ENCODE measurements at places on chromosomes 11 and 22.

DNA sequence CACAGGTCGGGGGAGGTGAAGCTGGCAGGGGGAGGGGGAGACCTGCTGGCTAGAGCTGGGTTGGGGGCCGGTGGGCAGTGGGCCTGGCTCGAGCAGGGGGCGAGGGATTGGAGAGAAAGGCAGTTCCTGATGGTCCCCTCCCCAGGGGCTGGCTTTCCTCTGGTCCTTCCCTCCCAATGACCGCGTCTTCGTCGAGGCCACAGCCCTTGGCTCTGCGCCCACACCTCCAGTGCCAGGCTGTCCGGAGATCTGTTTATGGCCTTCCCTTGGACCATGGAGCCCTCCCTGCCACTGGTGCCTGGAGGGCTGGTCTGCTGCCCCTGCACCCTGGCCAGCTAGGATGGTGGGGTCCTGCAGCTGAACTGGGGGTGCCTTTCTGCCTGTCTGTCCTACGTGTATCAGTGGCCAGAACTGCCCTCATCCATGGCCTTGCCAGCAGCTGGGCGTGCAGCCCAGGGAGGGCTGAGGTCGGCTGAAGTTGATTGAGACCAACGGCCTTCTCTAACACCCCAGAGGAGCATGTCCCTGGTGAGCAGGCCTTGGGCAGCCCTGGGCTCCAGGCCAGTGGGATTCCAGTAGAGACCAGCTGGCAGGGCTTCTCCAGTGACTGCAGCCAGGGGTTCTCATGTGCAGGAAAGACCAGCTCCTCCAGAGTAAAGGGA lies 12.3 kb downstream of the TANGO2 start:
- H3K27ac ChIP-seq = no peak overlapping the region
- H3K4me1 ChIP-seq = peaks cover 3% of the 10 kb centered on the region
- DNase-seq = no peak
- H3K36me3 ChIP-seq = peaks cover 25% of the 10 kb centered on the region
- no peak overlapping the region for H3K4me3 ChIP-seq

DNA sequence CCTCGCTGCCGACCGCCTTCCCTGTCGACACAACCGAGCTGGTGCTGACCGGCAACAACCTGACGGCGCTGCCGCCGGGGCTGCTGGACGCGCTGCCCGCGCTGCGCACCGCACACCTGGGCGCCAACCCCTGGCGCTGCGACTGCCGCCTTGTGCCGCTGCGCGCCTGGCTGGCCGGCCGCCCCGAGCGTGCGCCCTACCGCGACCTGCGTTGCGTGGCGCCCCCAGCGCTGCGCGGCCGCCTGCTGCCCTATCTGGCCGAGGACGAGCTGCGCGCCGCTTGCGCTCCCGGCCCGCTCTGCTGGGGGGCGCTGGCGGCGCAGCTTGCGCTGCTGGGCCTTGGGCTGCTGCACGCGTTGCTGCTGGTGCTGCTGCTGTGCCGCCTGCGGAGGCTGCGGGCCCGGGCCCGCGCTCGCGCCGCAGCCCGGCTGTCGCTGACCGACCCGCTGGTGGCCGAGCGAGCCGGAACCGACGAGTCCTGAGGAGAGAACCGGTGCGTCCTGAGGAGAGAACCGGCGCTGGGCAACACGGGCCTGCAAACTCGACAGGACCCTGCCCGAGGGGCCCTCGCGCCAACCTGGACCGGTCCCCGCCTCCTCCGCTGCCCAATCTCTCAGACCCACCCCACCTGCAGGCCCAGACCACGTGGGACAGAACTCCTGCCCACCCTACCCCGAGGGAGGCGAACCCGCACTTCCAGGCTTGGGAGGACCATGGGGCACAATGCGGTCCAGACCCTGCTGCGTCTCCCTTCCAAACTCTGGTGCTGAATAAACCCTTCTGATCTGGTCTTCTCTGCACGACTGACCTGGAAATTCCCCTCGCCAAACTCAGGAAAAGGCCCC lies 866 bp downstream of the GP1BB start:
- H3K36me3 ChIP-seq = peaks cover 16% of the 10 kb centered on the region
- H3K27me3 ChIP-seq = peaks cover 22% of the 10 kb centered on the region
- no peak overlapping the region for H3K27ac ChIP-seq

- H3K36me3 ChIP-seq = no peaks in the 10 kb centered on the region
- no peaks in the 10 kb centered on the region for H3K27me3 ChIP-seq
- DNase-seq = no peak
Observed at GRCh38 chr11:96706761-96707160, 316.9 kb downstream of the JRKL start.

GRCh38 chr11:67022961-67023956 lies at the start of gene SYT12:
Gene SYT12, plus strand, starts transcription at chr11:67023134. Its CDS starts 7,011 bp downstream, at chr11:67030145.
- peaks cover 13% of the 10 kb centered on the region for H3K27me3 ChIP-seq
- peak within 1 kb of the TSS; percentile 31 for H3K4me3 ChIP-seq
- H3K36me3 ChIP-seq = no peaks in the 10 kb centered on the region

- DNase-seq = no peak
- no peak overlapping the region for H3K4me3 ChIP-seq
- H3K4me1 ChIP-seq = peaks cover 7% of the 10 kb centered on the region
- peaks cover 2% of the 10 kb centered on the region for H3K36me3 ChIP-seq
- no peaks in the 10 kb centered on the region for H3K27me3 ChIP-seq
Observed at GRCh38 chr11:121626980-121627379, 174.2 kb upstream of the SORL1-AS1 start.

- H3K4me3 ChIP-seq = peak overlapping the region; percentile 7
- no peaks in the 10 kb centered on the region for H3K36me3 ChIP-seq
- peak overlapping the region; percentile 88 for H3K27ac ChIP-seq
Observed at GRCh38 chr11:1772270-1773130, 8.8 kb upstream of the CTSD start.

DNA sequence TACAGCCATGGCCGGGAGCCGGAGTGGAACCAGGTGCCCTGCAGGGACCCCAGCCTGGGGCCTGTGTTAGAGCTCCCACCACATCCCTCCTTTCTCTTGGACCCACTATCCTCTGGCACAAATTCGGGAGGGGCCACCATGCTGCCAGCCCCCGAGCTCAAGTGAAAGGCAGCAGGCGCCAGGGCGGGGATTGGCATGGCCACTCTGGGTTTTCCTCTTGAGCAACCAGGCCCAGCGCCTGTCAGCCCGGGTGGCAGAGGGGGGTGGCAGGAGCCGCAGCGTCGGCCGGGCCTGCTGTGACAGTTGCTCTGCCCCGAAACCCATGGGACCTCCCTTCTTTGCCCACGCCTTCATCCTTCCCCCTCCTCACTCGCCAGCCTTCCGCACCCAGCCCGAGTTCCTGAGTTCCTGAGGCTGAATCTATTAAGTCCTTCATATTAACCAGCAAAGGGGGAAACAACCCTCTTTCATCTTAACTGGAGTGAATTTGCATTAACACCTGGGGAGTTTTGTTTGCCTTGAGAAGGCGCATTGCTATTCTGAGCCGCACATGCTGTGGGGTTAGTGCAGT lies 16.8 kb upstream of the CABP7 start:
- peaks cover under 1% of the 10 kb centered on the region for H3K36me3 ChIP-seq
- no peak for DNase-seq
- peaks cover 14% of the 10 kb centered on the region for H3K4me1 ChIP-seq
- no peak overlapping the region for H3K4me3 ChIP-seq
- peaks cover 11% of the 10 kb centered on the region for H3K27me3 ChIP-seq

DNA sequence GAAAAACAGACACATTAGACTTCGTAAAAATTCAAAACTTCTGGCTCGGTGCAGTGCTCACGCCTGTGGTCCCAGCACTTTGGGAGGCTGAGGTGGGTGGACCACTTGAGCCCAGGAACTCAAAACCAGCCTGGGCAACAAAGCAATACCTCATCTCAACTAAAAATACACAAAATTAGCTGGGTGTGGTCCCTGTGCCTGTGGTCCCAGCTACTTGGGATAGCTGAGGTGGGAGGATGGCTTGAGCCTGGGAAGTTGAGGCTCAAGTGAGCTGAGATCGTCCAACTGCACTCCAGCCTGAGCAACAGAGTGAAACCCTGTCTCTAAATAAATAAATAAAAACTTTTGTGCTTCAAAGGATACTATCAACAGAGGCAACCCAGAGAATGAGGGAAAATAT lies 23.7 kb downstream of the YPEL1 start:
- H3K36me3 ChIP-seq = peaks cover 2% of the 10 kb centered on the region
- no peak overlapping the region for H3K4me3 ChIP-seq
- no peaks in the 10 kb centered on the region for H3K27me3 ChIP-seq
- no peak overlapping the region for H3K27ac ChIP-seq
- no peak for DNase-seq

DNA sequence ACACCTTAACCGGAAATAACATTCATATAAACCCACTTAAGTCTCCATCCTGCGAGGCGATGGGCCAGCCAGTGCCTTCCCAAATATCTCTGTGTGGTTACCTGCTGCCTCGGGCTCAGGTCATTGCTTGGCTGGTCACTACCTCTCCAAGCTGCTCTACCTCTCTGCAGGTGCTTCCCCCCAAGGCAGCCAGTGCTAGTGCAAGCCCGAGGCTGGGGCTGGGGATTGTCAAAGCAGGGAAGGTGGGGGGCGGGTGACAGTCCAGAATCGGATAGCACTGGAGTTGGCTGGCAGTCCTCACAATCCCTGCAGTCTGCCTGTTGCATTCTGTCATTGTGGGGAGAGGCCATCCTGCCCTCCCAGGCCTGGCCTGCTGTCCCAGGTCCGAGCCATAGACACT lies 11.1 kb downstream of the MCHR1 start:
- H3K27ac ChIP-seq = no peak overlapping the region
- no peak for DNase-seq
- H3K36me3 ChIP-seq = no peaks in the 10 kb centered on the region
- H3K4me3 ChIP-seq = no peak overlapping the region

GRCh38 chr11:47443028-47443700 lies 5.8 kb downstream of the RAPSN start:
- DNase-seq = no peak
- no peak overlapping the region for H3K27ac ChIP-seq
- H3K4me3 ChIP-seq = no peak overlapping the region
- no peaks in the 10 kb centered on the region for H3K4me1 ChIP-seq
- no peaks in the 10 kb centered on the region for H3K27me3 ChIP-seq
- H3K36me3 ChIP-seq = no peaks in the 10 kb centered on the region

DNA sequence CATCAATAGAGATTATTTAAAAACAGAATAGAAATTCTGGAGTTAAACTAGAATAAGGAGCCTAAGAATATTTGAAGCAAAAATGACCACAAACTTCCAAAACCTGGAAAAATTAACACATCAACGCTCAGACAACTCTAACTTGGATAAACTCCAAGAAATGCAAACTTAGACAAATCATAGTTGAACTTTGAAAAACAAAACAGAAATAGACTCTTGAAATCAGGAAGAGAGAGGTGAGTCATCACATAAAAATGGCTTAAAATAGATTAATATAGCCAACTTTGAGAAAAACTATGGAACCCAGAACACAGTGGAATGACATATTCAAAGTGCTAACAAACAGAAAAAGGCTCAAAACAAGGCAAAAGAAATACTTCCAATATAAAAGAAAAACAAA lies 974.2 kb downstream of the JRKL start:
- no peak overlapping the region for H3K27ac ChIP-seq
- DNase-seq = no peak
- no peak overlapping the region for H3K4me3 ChIP-seq
- no peaks in the 10 kb centered on the region for H3K4me1 ChIP-seq
- H3K36me3 ChIP-seq = no peaks in the 10 kb centered on the region
- no peaks in the 10 kb centered on the region for H3K27me3 ChIP-seq

- H3K4me1 ChIP-seq = peaks cover 13% of the 10 kb centered on the region
- H3K4me3 ChIP-seq = no peak overlapping the region
- H3K36me3 ChIP-seq = no peaks in the 10 kb centered on the region
- no peak overlapping the region for H3K27ac ChIP-seq
- DNase-seq = no peak
Observed at GRCh38 chr11:1073851-1074243, 827 bp upstream of the MUC2 start.

- H3K27me3 ChIP-seq = no peaks in the 10 kb centered on the region
- peak overlapping the region; percentile 52 for H3K27ac ChIP-seq
- no peak overlapping the region for H3K4me3 ChIP-seq
Observed at GRCh38 chr11:111922803-111923202, 4.1 kb downstream of the C11orf52 start.

DNA sequence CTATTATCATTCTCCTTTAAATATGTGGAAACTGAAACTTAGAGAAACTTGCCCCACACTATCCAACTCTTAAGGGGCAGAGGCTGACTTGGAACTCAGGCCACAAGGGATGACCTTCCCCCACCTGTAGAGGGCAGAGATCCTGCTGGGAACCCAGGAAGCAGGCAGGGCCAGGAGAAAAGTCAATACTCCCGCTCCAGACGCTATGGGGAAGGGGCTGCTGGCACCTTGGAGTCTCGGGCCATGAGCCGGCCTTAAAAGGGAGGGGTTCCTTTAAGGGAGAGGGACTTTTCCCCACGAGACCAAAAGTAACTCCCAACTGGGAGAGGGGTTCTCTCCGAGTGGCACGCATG lies 620 bp upstream of the ANO5 start:
- H3K27ac ChIP-seq = no peak overlapping the region
- H3K4me1 ChIP-seq = no peaks in the 10 kb centered on the region
- DNase-seq = no peak
- H3K4me3 ChIP-seq = no peak overlapping the region
- H3K36me3 ChIP-seq = no peaks in the 10 kb centered on the region
- no peaks in the 10 kb centered on the region for H3K27me3 ChIP-seq

- no peaks in the 10 kb centered on the region for H3K27me3 ChIP-seq
- H3K36me3 ChIP-seq = peaks cover 30% of the 10 kb centered on the region
- H3K27ac ChIP-seq = no peak overlapping the region
- DNase-seq = no peak
- H3K4me3 ChIP-seq = no peak overlapping the region
Observed at GRCh38 chr11:10473371-10473770, 18.3 kb downstream of the AMPD3 start.

DNA sequence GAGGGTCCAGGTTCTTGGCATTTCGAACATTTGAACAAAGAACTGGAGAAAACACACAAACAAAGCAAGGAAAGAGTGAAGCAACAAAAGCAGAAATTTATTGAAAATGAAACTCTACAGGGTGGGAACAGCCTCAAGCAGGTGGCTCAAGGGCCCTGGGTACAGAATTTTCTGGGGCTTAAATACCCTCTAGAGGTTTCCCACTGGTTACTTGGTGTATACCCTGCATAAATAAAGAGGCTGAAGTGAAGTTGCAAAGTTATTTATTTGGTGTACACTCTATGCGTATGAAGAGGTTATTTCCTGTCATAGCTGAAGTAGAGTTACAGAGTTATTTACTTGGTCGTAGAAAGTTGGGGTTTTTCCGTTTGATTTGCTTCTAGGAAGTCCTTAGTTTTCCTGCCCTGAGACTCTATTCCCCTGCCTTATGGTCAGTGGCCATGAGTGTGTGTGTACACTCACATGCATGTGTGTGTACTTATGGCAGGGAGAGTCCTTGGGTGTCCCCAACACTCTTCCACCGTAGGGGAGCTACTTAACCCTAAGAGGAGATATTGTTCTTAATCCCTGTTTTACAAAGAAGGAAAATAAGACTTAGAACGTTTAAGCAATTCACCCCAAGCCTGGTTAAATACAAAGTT lies 5.6 kb upstream of the SMCO4 start:
- H3K27me3 ChIP-seq = peaks cover 37% of the 10 kb centered on the region
- no peak for DNase-seq
- H3K4me1 ChIP-seq = no peaks in the 10 kb centered on the region

Measured in IMR-90 (cell line).